Activated CD4-positive, CD25-positive, alpha-beta regulatory T cell treated with anti-CD3 and anti-CD28 coated beads, Interleukin-2, amount 50 U/mL, for 72 hours (primary cell): ENCODE measurements at places on chromosomes 4 and X.

- no peak for DNase-seq
Observed at GRCh38 chrX:84865113-84865512, 138.6 kb upstream of the APOOL start.

DNA sequence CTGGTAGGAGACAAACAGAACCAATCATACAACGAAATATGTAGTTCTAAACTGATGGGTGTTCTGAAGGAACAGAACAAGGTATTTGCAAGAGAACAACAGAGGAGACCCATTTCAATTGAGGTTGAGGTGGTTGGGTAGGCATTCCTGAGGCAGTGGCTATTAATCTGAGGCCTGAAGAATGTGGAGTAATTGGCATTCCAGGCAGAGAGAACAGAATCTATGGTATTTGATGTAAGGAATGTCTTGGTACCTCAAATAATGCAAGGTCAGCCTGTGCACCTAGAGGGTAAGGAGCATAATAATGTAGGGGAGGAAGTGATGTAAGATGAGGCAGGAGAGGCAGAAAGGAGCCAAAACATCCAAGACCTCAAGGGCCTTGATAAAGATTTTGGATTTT lies 109.5 kb upstream of the TEX13C start:
- DNase-seq: no peak

DNA sequence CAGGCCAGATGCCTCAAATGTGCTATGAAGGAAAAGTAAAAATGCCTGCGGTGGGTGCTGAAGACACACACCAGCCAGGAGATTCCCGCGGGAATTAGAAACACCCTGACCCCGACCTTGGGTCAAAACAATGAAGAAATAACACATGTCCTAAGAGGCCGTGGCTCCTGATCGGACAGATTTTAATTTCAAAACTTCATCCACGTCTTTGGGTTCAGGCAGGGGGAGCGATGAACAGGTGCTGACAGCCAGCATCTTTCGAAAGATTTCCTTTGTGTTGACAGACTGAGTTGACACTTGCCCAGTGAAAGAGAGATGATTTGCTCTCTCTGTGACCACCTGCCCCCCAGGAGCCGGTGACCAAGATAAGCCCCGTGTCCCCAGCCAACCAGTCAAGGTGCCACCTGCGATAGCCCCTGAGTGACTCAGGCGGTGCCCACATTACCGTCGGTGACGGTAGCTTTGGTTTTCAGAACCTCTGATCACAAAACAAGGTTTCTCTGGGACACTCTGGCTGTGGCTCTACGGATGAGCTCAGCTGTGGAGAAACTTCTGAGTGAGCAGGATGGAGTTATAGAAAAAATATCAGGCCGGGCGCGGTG lies 11.0 kb upstream of the IL3RA start:
- no peak for DNase-seq

GRCh38 chrX:130700629-130701028 lies 202.4 kb downstream of the ENOX2 start:
- DNase-seq: no peak

GRCh38 chr4:94484818-94485217 lies 33.1 kb downstream of the PDLIM5 start:
- no peak for DNase-seq

DNA sequence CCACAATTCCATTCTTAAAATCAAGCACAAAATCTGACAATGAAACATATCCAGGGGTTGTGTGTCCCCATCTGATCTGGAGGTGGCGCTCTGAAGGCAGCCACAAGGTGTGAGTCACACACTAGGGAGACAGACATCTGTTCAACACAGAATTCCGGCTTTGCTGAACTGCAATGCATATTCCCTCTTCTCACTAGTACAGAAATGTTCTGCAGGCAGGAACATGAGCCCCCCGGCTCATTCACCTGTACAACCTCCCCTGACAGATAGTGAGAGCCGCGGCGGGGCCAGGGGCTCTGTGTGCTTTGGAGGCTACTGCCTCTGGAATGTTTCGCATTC lies 41.9 kb downstream of the WDR1 start:
- peak; percentile 27 for DNase-seq

GRCh38 chr4:4555916-4556315 lies 14.1 kb upstream of the STX18 start:
- no peak for DNase-seq

GRCh38 chr4:47774079-47774478 lies 63.8 kb downstream of the CORIN start:
- no peak for DNase-seq

DNA sequence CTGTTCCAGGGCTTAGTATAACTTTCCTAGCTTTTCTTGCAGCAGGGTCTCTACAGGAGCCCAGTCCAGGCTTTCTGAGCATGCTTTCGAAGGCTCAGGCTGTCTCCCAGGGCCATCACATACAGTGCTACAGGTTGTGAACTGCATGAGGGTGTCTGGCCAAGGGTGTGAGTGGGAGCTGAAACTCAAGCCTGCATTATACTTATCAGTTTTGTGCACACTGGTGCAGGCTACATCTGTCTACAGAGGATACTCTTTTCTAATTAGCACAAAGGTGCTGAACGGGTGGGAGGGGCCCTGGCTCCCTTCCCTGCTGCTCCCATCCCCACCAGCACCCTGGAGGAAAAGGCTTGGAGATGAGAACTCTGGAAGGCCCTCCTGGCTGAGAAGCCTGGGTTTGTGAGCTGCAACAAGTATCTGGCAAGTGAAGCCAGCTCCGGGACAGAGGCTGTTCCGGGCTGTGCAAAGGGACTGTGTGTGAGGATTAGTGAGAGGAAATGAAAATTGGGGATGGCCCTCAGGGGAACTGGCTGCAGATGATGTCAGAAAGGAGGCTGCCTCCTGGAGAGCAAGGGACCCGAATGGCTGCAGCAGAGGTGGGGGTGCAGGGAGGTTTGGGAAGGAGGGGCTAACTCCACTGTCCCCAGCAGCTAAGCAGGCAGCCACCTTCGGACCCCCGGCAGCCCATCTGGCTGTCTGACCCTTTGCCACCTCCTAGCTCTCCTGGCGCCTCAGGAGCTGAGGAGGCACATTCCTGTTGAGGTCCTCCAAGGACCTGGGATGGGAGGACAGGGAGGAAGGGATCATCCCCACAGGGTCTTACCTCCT lies 68.5 kb downstream of the EFNB1 start:
- no peak for DNase-seq

GRCh38 chrX:12903646-12904045 lies 2.8 kb upstream of the TLR8 start:
- no peak for DNase-seq

DNA sequence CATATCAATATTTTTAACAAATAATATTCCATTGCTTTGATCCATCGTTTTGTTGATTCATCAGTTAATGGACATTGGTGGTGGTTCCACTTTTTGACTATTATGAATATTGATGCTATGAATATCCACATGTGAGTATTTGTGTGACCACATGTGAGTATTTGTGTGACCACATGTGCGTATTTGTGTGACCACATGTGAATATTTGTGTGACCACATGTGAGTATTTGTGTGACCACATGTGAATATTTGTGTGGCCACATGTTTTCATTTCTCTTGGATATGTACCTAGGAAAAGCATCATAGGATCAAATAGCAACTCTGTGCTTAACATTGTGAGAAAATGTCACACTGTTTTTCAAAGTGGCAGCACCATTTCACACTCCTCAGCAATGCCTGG lies 433.6 kb upstream of the FRG1 start:
- no peak for DNase-seq

GRCh38 chr4:111689731-111690130 lies 455.5 kb upstream of the FAM241A start:
- no peak for DNase-seq

GRCh38 chrX:8027827-8028226 lies 100.6 kb upstream of the PNPLA4 start:
- DNase-seq: no peak

- no peak for DNase-seq
Observed at GRCh38 chrX:38494239-38494823, 67.0 kb upstream of the TSPAN7 start.

GRCh38 chr4:39976141-39976944 lies 1.4 kb downstream of the PDS5A start:
- peak; percentile 68 for DNase-seq
